ENCODE measurements at places on chromosomes 16 and 17.
A peak's percentile ranks its signal among the peaks of the same experiment; 100 is the strongest.

DNA sequence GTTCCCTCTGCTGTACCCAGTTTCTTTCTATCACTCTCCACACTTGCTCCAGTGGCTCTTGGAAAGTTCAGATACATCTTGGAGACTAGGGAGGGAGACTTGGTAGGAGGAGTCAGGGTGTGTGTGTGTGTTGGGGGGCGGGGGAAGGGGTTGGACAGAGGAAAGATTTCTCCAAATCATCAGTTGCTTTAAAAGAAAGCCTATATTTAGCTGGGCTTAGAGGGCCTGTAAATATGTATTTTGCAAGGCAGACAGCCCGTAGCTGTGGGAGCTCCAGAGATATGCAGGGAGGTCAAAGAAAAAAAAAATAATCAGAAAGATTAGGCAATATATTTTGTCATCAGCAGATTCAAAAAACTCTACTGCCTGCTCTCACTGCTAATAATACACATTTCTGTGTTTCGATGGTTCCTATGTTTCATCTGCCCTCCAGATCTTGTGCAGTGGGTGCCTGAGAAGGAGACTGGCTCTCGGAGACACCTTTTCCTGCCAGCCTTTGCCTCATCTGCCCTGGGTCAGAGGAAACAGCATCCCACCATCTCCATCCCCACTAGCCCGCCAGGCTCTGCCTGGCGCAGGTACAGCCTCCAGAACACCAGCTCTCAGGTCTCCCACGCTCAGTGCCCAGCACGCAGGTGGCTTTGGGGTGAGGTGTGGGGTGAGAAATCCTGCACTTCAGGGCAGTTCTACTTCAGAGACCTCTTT is 4.8 kb upstream of the PPP1R9B start:
- DNase-seq: no peak

DNA sequence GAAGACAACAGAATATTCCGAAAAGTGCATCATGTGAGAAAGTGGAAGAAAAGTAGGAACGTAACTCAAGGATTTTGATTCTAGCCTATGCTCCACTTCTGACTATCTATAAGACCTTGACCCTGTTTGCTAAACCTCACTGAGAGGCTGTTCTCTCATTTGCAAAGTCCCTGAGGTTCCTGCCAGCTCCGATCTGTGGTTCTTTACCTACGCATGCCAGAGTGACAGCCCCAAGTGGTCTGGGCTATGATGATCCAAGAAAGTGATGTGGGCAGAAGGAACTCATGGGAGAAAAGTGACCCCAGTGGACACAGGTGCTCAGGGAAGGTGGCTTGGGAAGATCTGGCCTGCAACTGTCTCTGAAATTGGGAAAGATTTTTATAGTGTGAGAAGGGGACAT is 301.1 kb upstream of the CDH11 start:
- no peak for DNase-seq

DNA sequence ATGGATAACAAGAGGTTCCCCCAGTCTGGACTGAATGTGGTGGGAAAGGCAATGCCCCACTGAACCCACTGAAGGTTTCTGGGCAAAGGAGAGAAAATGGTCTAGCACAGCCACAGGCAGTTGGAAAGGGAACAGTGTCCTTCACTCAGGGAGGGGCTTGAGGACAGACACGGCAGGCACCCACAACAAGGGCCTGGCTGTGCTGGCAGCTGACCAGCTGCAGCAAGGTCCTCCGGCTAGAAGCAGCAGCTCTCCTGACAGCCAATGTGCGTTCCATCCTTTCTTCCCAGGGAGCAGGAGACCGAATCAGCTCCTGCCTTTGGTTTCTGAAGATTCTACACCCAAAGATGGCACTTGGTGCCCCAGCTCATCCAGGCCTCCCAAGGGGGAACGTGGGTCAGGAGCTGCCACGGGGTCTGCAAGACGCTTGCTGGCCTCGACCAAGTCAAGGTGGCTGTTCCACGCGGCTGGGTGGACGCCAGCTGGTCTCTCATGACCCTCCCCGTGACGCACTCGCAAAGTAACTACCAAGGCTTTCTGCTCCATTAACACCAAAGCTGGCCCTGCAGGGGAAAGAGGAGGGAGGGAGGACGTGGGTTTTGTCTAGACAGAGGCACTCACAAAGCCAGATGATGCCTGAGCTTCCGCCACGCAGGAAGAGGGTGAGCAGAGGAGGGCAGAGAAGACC is 11.1 kb downstream of the ABR start:
- no peak for DNase-seq

DNA sequence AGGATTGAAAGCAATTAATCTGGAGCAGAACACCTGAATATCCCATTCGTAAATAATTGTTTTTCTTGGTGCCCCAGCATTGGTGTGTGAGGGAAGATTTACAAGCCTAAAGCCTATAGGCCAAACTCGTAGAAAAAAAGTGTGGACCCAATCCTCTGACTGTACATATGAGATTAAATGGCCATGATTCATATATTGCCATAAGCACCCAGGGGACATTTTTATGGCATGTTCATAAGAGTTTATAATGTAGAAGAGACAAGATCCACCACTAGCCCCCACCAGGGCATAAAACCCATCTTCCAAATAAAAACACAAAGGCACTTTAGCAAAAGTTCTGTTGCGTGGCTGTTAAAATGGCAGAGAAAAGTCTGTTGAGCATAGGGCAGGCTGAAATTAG is 15.5 kb upstream of the SALL1 start:
- DNase-seq: no peak

- DNase-seq: no peak
Observed at GRCh38 chr16:57424583-57424982, 20.0 kb downstream of the CCL17 start.

DNA sequence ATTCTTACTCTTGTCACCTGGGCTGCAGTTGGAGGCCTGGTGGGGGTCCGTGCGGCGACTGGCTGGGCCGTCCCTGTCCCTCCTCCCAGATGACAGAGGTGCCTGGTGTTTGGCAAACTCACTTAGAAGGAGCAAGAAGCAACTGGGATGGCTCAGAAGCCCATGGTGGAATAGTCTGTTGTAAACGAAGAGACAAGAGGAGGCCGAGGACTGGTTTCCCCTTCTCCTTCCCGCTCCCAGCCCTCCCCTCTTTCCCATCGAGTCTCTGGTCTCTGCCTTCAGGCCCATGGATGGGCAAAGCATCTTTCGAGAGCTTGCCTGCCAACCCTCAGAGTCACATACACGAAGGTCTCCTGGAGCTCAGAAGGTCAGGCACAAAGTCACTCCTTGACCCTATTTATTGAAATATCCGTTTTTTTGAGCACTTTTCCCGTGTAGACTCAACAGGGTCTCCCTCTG is 364.4 kb downstream of the SEC14L1 start:
- DNase-seq: no peak

GRCh38 chr16:4212934-4213296 is 29.0 kb downstream of the SRL start:
- no peak for DNase-seq

DNA sequence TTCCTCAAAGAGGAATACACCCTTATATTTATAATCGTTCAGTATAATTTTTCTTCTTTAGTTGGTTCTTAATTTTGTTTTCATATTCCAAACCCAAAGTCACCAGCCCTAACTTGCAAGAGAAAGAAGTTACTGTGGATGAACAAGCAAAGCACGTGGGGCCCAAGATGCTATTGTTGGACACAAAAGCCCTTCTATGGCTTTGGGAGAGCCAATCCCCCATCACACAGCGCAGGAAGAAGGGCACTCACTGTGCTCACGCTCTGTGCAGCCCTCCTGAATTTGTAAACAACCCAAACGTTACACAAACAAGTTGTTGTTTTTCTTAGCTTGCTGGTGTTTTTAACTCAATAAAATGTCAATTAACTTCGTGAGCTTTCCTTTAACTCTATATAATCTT is 22.5 kb downstream of the SPPL2C start:
- DNase-seq: no peak

GRCh38 chr17:8488901-8489300 is 53.2 kb downstream of the NDEL1 start:
- DNase-seq: no peak

- DNase-seq: peak; percentile 65
Observed at GRCh38 chr17:21452377-21453143, 76.4 kb downstream of the KCNJ12 start.

DNA sequence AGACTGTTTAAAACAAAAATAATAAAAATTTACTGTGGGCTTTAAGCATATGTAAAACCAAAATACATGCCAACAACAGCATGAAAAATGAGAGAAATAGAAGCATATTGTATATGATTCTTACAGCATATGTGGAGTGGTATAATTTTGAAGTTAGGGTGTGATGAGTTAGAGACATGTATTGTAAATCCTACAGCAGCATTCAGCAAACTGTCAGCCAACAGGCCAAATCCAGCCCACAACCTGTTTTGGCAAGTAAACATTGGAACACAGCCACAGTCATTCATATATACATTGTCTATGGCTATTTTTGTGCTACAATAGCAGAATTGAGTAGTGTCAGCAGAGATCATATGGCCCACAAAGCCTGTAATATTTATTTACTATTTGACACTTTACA is 42.3 kb downstream of the ZNF18 start:
- no peak for DNase-seq

DNA sequence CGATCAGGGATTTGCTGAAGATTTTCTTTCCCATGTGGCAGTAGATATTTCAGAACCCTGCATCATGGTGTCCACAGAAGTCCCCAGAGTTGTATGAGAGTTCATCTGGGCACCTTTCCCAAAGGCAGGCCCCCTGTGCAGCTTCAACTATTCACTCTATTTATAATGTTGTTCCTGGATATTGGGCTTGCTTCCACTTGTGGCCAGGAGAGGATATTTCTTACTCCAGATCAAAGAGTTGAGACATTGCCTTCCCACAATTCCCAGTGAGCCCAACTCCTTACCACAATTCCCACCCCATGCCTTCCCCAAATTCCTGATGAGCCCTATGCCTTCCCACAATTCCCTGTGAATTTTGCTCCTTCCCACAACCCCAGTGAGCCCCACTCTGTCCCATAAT is 206.9 kb downstream of the WWOX start:
- DNase-seq: no peak

GRCh38 chr16:10242097-10242496 is 59.9 kb upstream of the GRIN2A start:
- DNase-seq: no peak

DNA sequence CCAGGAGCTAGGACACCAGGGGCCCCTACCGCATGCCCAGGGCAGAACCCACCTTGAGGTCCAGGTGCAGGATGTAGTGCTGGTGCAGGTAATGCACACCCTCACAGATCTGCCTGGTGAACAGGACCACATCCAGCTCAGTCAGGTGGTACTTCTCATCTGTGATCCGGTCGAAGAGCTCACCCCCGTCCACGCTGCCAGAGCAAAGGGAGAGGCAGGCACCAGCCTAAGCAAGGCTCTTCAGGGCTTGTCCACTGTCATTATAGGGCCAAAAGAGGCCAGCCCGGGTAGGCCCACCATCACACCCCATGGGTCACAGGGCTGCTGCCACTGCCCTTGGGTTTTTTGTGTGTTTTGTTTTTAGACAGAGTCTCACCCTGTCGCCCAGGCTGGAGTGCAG is 21.0 kb downstream of the MYLK3 start:
- DNase-seq: no peak

DNA sequence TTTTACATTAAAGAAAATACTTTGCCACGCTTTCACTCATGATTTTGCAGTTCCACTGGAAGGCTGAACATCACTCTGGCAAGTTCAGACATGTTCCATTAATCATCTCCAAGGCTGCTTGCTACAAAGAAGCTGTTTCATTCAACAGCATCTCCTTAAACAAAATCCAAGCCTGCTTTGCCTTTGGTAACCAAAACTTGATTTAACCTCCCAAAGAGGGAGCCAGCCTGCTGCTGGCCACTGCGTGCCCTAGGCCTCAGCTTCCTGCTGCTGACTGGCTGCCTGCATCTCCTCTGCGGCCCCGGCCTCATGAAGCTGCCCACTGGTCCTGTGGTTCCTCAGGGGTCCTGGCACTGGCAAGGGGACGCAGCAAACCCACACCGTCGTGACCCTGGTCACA is 31.8 kb downstream of the ANKRD11 start:
- DNase-seq: no peak

DNA sequence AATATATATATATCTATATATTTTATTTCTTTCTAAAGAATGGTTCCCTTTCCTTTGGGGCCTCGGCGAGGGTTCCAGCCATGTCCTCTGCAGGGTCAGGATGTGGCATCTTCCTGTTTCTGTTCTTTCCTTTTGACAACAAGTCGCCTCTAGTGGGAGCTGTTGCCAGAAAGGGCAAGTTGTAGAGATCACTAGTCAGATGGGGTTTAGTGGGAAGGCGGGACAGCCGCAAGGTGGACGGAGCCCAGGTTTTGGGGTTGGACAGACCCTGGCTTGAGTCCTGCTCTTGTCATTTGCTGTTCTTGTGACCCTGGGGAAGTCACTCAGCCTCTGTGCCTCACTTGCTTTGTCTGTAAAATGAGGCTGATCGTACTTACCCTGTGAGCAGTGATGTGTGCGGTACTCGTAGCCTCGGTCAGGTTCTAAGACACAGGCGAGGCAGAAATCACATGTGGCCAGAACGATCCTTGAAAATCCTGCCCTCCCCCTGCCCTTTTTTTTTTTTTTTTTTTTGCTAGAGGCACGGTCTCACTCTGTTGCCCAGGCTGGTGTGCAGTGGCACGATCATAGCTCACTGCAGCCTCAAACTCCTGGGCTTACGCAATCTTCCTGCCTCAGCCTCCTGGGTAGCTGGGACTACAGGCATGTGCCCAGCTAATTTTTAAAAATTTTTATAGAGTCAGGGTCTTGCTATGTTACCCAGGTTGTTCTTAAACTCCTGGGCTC is 80.1 kb downstream of the ABCC6 start:
- no peak for DNase-seq

DNA sequence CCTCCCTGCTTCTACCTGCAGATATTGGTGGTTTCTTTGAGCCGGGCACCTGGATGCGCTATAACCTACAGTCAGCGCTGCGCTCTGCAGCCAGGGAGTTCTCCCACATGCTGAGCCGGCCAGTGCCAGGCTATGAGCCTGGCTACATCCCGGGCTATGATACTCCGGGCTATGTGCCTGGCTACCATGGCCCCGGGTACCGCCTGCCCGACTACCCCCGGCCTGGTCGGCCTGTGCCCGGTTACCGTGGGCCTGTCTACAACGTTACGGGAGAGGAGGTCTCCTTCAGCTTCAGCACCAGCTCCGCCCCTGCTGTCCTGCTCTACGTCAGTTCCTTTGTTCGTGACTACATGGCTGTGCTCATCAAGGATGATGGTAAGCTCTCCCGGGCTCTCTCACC is 13.2 kb downstream of the CNTNAP1 start:
- no peak for DNase-seq

GRCh38 chr17:7838090-7839075 is 4.4 kb downstream of the KDM6B start:
- DNase-seq: peak; percentile 42

DNA sequence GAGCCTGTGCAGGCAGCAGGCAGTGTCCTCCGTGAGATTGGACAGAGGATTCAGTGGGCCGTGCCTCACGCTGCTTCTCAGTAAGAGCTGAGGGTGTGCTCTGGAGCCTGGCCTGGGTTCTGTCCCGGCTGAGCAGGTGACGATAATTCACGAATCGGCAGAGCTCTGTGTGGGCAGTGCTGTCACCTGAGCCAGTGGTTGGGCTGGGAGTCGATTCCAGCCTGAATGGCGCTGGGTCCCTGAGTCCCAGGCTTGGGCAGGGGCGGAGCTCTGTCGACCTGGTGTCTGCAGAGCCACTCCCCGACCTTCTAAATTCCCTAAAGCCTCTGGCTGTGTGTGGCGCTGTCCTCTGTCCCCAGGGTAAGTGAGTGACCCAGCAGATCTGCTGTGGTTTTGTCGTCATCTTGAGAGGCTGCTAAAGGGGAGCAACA is 8.4 kb downstream of the ACSF3 start:
- DNase-seq: no peak
